SHP77 treated with DMSO at 0.1 percent for 48 hours (cell line): ENCODE measurements at places on chromosomes 3 and 15.

- no peak for DNase-seq
Observed at GRCh38 chr3:42351207-42351606, 59.2 kb downstream of the LYZL4 start.

DNA sequence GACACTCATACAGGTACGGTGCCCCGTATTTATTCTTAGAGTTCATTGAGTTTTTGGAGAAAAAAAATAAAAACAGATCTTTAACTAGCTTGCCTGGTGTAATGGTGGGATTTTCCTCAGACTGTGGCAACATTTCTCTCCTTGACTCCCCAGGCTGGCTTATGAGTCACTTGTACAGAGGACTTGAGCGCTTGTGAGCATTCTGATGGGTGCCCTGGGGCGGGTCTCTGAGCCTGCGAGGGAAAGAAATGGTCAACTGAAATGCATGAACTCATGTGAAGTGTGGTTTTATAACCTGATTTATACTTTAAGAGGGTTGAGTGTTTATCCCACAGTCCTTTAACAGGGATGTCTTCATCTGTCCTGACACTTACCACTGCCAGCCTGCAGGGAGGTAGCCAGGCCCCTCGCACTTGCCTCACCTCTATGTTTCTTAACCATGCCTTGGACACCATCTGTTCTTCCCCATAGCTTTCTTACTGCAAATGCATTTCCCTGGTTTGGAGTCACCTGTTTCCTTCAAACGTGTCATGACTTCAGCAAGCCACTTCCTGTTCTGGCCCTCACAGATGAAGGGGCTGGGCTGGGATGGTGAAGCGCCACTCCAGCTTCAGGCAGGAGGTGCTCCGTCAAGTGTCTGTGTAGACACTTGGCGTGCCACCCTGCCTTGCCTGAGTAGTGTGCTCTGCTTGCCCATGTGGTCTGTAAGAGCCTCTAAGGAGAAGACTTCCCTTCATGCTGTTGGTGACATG lies 118.7 kb downstream of the PDE8A start:
- no peak for DNase-seq

GRCh38 chr15:25710184-25710583 lies 152.9 kb downstream of the ATP10A start:
- DNase-seq = no peak

DNA sequence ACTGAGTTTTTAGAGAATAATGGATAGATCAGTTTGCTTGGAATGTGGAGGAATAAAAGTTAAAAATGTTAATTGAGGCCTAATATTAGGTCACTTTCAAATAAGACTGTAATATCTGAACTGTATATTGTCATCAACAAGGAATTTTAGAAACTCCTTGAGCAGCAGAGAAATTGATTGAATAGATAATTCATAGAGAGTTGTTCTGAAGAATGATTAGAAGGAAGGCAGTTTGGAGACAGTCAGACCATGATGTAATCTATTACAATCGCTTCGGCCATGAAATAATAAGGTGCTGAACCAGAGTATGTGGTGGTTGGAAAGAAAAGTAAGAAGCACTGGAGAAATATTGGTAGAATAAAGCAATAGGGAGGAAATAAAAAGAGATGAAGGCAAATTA lies 15.7 kb downstream of the ECT2 start:
- no peak for DNase-seq

- DNase-seq = no peak
Observed at GRCh38 chr15:26358708-26359107, 414.2 kb downstream of the GABRB3 start.
